ENCODE measurements at places on chromosomes 12 and 14.

DNA sequence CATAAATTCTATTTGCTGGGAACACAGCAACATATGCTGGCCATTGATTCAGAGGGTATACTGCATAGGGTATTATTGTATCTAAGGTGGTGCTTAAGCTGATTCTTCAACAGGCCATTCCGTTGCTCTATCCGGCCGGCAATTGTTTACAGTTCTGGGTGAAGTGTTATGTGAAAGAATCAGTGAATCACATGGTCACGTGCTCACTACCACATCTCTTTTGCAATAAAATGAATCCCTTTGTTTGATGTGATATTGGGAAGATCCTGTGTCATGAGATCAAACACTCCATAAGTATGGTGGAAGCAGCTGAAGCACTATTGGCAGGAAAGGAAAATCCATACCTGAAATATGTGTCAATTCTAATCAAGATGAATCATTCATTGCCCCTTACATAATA lies 7.6 kb upstream of the USP15 start:
- no peak for DNase-seq

GRCh38 chr12:49294804-49295081 lies 204 bp upstream of the PRPH start:
- DNase-seq: no peak

- DNase-seq: no peak
Measured at GRCh38 chr12:33052141-33053051, 155.8 kb upstream of the PKP2 start.

DNA sequence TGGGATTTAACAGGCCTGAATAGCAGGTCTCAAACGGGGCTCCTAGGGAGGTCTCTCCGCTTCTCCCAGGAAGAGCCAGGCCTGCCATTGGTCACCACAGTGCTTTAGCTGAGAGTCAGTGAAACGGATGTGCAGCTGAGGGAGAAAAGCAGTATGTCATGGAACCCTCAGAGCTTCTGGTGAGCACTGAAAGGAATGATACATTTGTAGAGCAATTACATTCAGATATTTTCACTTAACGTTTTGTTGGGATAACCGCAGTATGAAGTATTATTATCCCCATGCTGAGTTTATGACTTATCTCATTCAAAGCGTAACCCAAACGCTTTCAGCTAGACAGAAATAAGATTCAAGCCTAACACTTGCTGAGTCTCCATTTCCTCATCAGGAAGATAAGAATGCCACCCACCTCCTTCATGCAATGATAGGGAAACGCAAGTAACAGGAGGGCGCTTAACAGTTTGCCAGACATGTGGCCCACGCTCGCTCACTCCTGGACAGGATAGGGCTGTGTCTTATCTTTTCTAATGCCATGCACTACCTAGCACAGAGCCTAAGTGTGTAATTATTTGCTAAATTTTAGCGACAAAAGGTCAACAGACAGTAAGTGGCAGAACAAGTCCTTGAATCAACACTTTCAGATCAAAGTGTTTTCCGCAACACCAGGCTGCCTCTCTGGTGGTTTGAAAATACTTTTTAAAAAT lies 28.2 kb downstream of the DAD1 start:
- DNase-seq: no peak

- no peak for DNase-seq
Measured at GRCh38 chr12:6154730-6155459, 30.4 kb upstream of the VWF start.

GRCh38 chr12:19869413-19869812 lies 430.1 kb downstream of the AEBP2 start:
- no peak for DNase-seq

All from neural progenitor cell (in vitro differentiated cells).